Astrocyte (in vitro differentiated cells and primary cell): ENCODE measurements at places on chromosomes 12 and 14. TPM values are rescaled to one million over a fixed set of nuclear protein-coding genes. Genes with fewer than 3 reads are reported as not detected.

DNA sequence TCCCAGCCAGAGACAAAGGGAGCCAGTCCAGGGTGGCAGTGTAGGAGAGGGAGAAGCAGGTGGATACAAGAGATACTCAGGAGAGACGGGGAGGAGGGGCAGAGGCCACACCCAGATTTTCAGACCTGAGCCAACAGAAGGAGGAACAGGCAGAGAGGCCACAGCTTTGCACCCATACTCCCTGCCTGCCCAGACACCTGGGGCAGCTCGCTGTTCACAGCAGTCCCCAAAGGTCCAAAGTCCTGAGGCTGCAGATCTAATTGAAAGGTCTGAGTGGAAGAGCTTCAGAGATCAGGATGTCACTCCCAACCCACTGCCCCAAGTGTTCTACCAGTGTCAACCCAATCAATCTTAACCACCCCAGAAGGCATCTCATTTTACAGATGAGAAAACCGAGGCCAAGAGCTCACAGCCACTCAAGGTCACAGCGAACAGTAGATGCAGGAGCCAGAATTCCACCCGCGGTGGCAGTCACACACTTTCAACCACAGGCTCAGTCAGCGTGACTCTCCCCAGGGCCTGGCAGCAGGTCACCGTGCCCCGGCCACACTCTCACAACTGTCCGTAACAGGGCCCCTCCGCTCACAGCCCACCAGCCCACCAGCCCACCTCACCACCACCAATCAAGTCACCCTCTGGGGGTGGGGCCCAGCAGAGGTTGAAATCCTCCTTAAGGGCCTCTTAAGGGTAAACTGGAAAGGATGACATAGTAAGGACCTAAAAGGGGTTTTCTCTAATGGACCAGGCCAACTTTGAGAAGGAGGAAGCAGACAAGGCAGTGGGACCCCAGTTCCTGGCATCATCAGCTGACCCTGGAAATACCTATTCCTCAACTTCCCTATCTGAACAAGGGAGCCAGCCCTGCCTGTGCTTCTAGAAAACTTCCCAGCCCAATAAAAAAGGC is 33.3 kb downstream of the ACTN1 start:
- peak overlapping the region; percentile 10 for H3K27ac ChIP-seq
- H3K4me1 ChIP-seq = peaks cover 94% of the 10 kb centered on the region
- H3K27me3 ChIP-seq = no peaks in the 10 kb centered on the region
- H3K4me3 ChIP-seq = no peak overlapping the region
- H3K36me3 ChIP-seq = peaks cover 10% of the 10 kb centered on the region
- no peak for DNase-seq

GRCh38 chr12:115232455-115233156 is 548.6 kb upstream of the TBX3 start:
- H3K4me1 ChIP-seq = no peaks in the 10 kb centered on the region
- no peak overlapping the region for H3K27ac ChIP-seq
- H3K36me3 ChIP-seq = no peaks in the 10 kb centered on the region

- H3K4me3 ChIP-seq = no peak overlapping the region
- no peaks in the 10 kb centered on the region for H3K36me3 ChIP-seq
- no peak overlapping the region for H3K27ac ChIP-seq
- H3K4me1 ChIP-seq = peaks cover 18% of the 10 kb centered on the region
- H3K27me3 ChIP-seq = no peaks in the 10 kb centered on the region
- no peak for DNase-seq
Observed at GRCh38 chr12:127282786-127283565, 984.0 kb upstream of the TMEM132C start.

- DNase-seq = peak; percentile 92
- no peaks in the 10 kb centered on the region for H3K36me3 ChIP-seq
- peaks cover 30% of the 10 kb centered on the region for H3K4me1 ChIP-seq
- H3K4me3 ChIP-seq = no peak overlapping the region
- no peaks in the 10 kb centered on the region for H3K27me3 ChIP-seq
- peak overlapping the region; percentile 60 for H3K27ac ChIP-seq
Observed at GRCh38 chr14:73829526-73830431, 21.9 kb upstream of the PTGR2 start.

GRCh38 chr14:50773632-50774541 is 57.1 kb downstream of the NIN start:
- no peak overlapping the region for H3K4me3 ChIP-seq
- peaks cover 17% of the 10 kb centered on the region for H3K36me3 ChIP-seq
- peaks cover 13% of the 10 kb centered on the region for H3K4me1 ChIP-seq
- no peak overlapping the region for H3K27ac ChIP-seq
- peak; percentile 9 for DNase-seq

DNA sequence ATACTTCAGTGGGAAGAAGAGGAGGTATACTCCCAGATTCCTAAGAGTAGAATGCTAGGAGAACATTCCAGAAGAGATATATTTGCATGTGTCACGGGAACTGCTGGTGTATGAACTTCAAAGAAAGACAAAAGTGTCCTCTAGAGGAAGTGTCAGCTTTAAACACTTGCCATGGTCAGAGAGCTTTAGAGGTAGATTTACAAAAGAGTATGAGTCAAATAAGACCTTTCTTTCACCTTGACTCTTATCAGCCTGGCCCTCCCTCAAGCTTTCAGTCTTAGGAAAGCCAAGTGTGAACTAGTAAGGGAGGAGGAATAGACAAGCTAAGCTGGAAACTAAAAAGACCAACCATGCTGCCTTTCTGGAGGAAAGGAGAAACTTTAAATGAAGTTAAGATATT is 34.7 kb downstream of the COX8C start:
- H3K4me1 ChIP-seq = no peaks in the 10 kb centered on the region
- no peak overlapping the region for H3K27ac ChIP-seq
- no peaks in the 10 kb centered on the region for H3K27me3 ChIP-seq
- DNase-seq = no peak

DNA sequence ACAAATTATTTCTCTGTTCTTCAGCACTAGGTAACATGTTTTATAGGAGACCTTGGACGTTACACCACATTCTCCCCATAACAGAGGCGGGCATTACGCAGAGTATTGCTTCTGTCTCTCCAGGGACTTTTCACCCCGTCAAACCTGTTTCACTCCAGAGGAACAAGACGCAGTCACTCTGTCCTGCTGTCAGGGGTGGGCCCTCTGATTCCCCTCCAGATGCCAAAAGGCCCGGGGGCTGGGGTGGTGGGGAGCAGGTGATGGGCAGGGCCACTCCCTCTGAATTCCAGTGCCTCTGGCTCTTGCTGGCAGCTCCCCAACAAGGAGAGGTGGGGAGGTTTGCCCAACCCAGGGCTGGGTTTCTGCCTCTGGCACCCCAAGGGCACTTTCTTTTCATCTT is 71.9 kb downstream of the NTF3 start:
- peaks cover 4% of the 10 kb centered on the region for H3K27me3 ChIP-seq
- no peak for DNase-seq
- H3K36me3 ChIP-seq = no peaks in the 10 kb centered on the region
- H3K4me1 ChIP-seq = peaks cover 10% of the 10 kb centered on the region
- no peak overlapping the region for H3K27ac ChIP-seq

RTL1 gene
- 0.18 and 0.31 TPM in 2 replicates for total RNA-seq

PPP1R1A gene
- total RNA-seq = 0.52 and 0.58 TPM in 2 replicates
